ENCODE measurements at places on chromosomes 4 and X.

- no peak for DNase-seq
Observed at GRCh38 chr4:677431-678293, 3.3 kb downstream of the MYL5 start.

DNA sequence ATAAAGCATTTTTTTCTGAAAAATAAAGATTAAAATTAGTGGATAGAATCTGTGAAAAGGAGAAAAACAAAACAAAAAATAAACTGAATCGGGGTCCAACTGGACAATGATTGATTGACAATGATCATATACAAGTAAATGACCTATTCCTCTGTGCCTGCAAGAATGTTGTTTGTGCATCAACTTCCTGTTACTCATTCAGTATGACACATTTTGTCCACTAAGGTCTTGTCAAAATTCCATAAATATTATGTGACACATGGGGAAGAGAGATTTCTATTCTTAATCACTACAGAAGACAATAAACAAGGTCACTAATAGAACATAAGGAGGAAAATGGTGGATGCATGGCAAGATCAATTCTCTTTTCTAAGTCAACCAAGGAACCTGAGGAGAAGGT, 54.9 kb downstream of the F8 start:
- DNase-seq, result peak; percentile 1

GRCh38 chr4:720111-720860, 14.7 kb downstream of the PCGF3 start:
- DNase-seq, result no peak

- no peak for DNase-seq
Observed at GRCh38 chrX:44765556-44765955, 78.3 kb upstream of the DUSP21 start.

- no peak for DNase-seq
Observed at GRCh38 chr4:145583191-145584055, 35.8 kb upstream of the MMAA start.

GRCh38 chrX:18010253-18010652, 149.2 kb upstream of the RAI2 start:
- no peak for DNase-seq

DNA sequence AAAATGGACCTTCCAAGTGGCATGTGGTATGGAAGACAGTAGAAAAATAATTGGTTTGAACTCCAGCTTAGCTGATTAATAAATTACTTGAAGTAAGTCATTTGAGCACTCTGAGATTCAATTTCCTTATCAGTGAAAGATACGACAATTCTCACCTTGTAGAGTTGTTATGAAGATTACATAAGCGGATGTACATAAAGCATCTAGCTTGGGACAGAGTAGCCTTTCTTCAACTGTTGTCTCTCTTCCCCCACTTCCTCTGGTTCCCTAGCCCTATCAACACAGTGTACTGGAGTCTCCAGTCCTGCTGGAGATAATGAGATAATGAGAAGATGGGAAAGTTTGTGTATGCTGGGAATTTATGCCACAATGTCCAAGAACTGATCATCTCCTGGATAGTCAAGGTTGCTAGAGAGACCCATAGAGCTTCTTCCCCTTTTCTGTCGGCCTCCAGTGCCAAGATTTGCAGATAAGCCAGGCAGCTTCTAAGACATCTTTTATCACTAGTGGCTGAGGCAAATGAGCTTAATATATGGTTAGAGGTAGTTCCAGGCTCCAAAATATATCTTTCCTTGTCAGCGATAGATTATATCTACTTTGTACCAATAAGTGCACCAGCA, 33.9 kb downstream of the VSIG4 start:
- DNase-seq, result no peak

- no peak for DNase-seq
Observed at GRCh38 chr4:185657183-185657582, 121.9 kb upstream of the PDLIM3 start.

DNA sequence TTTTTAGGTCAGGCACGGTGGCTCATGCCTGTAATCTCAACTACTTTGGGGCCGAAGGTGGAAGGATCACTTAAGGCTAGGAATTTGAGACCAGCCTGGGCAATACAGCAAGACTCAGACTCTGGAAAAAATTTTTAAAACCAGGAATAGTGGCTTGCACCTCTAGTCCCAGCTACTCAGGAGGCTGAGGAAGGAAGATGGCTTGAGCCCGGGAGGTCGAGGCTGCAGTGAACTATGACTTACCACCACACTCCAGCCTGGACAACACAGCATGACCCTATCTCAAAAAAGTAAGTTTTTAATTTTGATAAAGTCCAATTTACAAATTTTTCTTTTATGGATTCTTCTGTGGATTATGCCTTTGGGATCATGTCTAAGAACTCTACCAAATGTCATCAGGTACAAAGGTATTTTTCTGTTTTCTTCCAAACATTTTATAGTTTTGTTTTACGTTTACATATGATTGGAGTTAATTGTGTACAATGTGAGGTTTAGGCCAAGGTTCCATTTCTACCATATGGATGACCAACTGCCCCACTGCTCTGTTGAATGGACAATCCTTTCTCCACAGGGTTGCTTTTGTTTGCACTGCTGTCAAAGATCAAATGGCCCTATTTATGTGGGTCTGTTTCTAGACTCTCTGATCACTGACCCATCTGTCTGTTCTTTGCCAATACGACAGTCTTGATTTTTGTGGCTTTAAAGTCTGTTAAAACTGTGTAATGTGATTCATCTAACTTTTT, 48.2 kb downstream of the CPLX1 start:
- no peak for DNase-seq

DNA sequence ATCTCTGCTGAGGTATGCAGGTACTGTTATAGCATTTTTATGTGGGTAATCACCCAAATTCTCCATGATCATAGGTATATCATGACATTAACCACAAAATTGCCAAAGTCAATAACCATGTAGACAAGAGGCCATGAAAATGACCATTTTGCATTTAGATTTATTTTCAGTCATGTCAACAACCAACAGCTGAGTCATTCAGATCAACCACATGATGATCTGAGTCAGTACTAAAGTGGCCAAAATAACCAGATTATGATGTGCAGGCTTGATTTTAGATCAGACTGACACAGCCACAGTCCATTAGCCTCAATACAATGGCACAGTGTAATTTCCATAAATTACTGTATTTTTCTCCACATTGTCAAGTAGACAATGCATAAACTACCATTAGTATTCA, 240.5 kb downstream of the GRIA3 start:
- no peak for DNase-seq

GRCh38 chr4:121674696-121675095, 22.1 kb downstream of the ANXA5 start:
- DNase-seq, result no peak

DNA sequence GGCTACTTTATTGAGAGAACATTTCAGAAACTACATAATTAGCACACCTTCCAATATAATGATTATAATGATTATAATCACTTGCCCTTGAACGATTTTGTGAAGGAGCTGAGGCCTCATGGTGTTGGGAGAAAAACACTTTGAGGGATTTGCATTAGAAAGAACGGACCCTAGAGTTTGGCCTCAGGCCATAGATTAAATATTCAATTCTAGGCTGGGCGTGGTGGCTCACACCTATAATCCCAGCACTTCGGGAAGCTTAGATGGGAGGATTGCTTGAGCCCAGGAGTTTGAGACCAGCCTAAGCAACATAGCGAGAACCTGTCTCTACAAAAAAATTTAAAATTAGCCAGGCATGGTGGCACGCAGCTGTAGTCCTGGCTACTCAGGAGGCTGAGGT, 12.9 kb upstream of the PRKG2 start:
- DNase-seq, result no peak

- no peak for DNase-seq
Observed at GRCh38 chr4:1685235-1686150, 1.4 kb upstream of the FAM53A start.

DNA sequence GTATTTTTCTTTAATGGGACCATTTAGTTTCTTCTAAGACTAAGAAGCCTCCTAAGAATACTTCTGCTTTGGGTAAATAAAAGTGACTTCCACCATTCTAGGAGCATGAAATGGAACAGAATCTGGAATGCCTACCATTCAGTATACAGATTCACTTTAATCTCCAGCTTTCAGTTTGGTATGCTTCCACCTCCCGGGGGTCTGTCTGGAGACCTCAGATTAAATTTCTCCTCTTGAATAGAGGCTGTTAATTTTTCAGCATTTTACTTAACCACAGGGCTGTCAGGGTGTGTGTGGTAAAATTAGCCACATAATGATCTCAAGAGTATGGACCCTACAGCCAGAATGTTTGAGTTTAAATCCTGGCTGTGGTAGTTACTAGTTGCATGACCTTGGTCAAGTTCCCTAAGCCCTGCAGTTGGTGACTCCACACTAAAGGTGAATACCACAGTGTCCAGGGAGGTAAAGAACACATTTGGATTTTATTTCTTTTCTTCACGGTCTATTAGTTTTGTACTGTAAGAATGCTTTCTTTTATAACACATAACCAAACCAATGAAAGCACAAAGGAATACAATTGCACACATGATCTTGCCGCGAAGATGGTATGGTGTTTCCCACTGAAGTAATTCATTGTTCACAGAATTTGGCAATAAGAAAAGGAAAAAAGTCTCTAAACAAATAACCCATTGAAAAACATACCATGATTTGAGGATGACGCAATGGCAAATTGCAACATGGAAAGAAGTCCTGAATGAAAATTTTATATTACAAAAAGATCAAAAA, 37.3 kb upstream of the TRIM2 start:
- DNase-seq, result no peak

DNA sequence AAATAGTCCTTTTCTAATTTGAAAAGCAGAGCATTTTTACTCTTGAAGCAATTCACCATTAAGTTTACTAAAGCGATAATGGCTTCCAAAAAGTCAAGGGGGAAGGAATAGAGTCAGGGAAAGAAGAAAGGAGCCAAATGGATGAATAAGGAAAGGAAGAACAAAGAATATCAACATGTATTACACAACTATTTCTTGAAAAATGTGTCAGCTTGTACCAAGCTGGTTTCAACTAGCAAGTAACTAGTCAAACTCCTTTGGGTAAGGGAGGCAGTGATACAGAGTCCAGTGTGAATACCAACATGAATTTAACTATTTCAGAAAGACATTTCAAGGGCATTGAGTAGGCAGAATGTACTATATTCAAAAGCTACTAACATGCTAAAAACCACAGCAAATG, 112.1 kb downstream of the ARHGAP6 start:
- DNase-seq, result no peak

- no peak for DNase-seq
Observed at GRCh38 chr4:187302457-187303150, 578.9 kb upstream of the FAT1 start.

GRCh38 chr4:17619416-17620105, 5.1 kb downstream of the MED28 start:
- DNase-seq, result no peak

DNA sequence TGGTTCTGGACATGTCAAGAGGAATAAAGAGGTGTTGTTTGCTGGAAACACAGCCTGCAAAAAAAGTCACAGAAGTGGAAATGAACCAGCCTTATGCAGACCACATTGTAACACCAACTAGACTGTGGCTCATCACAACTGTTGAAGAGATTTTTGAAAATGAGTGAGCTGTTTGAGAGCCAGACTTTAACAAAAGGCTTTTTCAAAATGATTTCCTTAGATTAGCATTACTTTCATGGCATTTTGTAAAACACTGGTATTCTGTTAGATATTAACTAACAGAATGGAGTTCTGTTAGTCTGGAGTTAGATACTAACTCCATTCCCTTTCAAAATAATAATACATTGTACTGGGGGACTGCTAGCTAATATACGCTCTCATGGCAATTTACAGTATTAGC, 60.6 kb upstream of the GABRA2 start:
- DNase-seq, result no peak

DNA sequence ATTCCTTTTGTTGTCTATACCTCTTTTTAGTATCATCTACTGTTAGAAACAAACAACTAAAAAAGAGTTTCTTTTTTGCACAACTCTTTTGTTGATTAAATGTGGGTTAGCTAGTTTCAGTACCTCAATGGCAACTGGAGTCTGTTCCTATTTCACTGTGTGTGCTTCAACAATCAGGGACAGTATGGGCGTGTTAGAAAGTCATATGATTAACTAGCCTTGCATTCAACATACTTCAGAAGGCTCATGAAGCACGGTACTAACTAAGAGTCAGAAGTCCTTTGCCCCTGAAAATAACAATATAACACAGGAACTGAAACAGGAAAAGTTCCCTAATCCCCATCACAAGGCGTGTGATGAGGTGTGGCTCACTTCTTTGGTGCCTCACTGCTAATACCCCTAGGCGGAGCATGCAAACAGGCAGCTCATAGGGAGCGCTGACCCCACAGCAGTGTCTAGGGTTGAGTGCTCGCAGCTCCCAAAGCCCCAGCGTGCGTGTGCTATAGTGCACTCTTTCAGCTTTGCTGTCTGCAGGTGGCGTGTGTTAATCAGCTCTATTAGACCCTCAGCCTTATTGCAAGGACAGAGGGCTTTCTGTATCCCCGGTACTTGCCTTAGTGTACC, 203.1 kb upstream of the NDST3 start:
- DNase-seq, result no peak

DNA sequence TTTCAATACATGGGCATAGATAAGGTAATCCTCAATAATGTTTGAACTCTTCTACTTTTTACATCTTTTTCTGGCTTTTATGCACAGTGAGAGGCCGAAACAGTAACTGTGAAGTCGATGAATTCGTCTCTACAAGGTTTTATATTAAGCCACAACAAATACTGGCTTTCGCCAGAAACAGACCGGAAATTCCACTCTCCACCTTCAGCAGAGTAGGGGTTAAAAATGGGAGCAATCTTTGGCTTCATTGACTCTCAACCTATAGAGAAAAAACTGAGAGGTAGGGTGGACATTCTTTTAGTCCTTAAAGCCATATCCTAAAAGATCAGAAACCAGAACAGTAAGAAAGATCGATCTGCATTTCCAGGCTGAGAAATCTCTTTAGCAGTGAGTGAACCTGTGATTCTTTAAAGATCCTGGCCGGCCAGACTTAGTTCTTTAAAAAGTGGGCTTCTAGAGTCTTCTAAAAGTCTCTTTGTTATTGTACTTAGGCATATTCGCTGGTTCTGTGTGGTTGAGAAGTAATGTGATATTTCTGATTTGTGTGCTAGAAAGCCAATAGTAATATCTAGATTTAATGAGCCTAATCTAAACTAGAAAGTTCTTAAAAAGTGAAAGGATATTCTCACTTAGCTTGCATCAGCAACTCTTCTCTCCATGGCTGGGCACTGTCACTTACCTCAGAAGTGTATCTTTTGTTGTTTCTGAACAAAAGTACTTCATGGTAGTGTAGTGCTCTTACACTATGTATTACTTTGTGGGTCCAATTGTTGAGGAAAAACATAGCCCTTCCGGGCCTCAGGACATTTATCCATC, 2.0 kb downstream of the HSPA4L start:
- DNase-seq, result no peak

- no peak for DNase-seq
Observed at GRCh38 chr4:7999695-8000094, 60.0 kb upstream of the AFAP1 start.

GRCh38 chr4:186936496-186937375, 213.1 kb upstream of the FAT1 start:
- DNase-seq, result peak; percentile 92

- DNase-seq, result no peak
Observed at GRCh38 chrX:4268676-4269075, 555.2 kb upstream of the PRKX start.

- DNase-seq, result no peak
Observed at GRCh38 chr4:80183250-80184052, 13.9 kb upstream of the PRDM8 start.
